CD4-positive, alpha-beta T cell treated with Interleukin-15 for 4 hours (primary cell): ENCODE measurements at places on chromosomes 7 and 10.

DNA sequence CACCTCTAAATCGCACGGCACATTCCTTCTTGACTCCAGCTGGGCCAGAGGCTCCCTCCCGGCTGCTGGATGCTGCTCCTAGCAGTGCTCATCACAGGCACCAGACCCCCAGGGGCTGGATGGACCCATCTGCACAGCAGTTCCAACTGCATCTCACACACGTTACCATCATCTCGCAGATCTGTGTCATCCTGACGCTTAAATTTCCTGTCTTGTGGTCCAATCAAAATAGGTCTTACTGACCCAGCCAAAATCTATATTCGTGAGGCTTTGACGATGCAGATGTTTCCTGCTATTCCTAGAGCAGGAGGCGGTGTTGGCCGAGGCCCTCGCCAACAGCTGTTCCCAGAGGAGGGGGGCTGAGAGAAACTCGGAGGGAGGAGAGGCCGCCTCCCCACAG lies 108.0 kb downstream of the MKI67 start:
- DNase-seq, result no peak

DNA sequence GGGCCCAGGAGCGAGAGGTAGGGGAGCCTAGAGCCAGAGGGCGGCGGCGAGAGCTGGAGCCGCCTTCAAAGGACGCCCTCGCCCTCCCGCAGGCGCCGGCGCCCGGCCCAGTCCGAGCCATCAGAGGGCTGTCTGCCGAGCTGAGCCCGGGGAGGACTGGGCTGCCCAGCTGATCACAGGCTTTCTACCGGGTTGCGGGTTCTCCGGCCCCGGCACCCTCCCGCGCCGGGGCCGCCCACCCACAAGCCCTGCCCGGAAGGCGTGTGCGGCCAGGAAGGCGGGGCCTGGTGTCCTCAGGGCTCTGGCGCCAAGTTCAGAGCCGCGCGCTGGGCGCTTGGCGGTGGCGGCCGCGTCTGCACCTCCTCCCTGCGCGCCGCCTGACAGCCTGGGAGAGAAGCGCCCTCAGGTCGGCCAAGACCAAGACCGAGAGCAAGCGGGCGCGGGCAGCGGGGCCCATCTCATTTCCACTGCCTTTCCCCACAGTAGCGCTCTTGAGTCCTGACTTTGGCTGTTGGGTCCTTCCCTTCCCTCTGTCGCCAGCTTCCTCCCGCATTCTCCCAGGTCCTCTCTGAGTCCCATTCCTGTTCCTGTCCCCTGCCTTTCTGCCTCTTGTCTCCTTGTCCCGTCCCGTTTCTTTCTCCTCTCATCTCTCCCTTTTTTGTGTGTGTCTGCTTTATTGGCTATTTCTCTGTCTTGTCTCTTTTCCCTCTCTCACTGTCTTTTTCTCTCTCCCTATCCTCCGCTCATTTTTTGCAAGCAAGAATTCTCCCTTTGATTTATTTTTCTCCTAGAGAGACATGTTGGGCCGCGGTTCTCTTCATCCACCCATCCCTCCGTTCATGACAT lies 60.6 kb upstream of the MSMB start:
- DNase-seq, result no peak

- DNase-seq, result peak; percentile 76
Measured at GRCh38 chr7:23679898-23680413, at the start of gene FAM221A. FAM221A (plus strand) TSS chr7:23680199; CDS start chr7:23680219, 20 bp downstream.

DNA sequence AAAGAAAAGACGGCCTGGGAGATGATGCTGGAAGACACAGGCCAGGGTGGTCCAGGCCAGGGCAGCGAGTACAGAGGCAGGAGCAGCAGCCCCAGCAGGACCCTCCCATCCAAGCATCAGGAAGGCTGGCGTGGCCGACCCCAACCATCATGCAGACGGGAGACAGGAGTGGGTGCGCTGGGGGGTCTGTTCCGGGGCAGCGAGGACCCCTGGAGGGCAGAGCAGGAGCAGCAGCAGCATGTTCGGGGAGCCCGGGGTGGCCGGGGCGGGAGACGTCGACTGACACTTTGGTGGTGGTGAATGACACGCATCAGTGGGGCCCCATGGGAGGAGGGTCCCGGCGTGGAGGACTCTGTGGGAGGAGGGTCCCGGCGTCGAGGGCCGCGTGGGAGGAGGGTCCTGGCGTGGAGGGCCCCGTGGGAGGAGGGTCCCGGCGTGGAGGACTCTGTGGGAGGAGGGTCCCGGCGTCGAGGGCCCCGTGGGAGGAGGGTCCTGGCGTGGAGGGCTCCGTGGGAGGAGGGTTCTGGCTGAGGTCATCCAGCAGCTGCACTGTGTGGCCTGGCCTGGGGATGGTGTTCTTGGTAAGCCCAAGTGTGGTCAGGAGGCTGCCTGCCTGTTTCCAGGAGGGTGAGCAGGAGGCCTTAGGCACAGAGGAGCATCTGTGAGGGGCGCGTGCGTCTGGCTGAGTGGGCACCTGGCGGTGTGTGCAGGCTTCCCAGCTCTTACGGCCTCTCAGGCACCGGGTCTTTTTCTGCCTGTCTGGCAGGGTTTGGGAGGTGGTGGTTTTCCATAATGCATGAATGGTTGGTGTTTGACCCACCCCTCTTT lies 38.9 kb downstream of the FAM20C start:
- no peak for DNase-seq

DNA sequence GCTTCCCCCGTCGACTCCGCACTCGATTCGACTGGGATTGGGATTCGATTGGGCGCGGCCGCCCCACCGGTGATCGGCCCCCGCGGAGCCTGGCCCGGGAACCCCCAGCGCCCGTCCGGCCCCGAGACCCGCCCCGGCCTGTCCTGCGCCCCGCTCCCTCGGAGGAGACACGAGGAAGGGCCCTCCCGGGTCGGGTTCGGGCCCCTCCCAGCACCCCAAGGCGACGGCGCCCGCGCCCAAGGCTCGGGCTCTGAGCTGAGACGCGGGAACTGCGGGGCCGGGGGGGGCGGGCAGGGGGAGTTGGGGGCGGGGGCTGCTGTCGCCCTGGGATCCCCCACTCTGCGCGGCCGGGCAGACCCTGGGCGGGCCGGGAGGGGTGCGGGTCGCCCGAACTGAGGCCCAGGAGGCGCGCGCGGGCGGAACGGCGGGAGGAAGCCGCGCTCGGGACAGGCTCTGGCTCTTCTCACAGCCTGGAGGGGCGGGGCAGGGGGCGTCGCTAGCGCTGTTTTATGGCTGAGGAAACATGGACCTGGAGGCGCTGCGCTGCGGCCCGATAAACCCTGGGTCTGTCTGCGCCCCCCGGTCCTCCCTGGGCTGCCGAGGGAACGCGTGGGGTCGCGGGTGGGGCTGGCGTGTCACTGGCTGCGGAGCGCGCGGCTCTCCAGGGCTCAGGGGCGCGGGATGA lies 1.7 kb upstream of the NKX6-2 start:
- DNase-seq, result no peak

GRCh38 chr10:58547963-58548362 lies 35.3 kb downstream of the BICC1 start:
- no peak for DNase-seq

GRCh38 chr10:17981766-17982380 lies 30.2 kb downstream of the SLC39A12 start:
- DNase-seq, result no peak

- DNase-seq, result no peak
Measured at GRCh38 chr10:51857305-51857704, 157.9 kb upstream of the CSTF2T start.

DNA sequence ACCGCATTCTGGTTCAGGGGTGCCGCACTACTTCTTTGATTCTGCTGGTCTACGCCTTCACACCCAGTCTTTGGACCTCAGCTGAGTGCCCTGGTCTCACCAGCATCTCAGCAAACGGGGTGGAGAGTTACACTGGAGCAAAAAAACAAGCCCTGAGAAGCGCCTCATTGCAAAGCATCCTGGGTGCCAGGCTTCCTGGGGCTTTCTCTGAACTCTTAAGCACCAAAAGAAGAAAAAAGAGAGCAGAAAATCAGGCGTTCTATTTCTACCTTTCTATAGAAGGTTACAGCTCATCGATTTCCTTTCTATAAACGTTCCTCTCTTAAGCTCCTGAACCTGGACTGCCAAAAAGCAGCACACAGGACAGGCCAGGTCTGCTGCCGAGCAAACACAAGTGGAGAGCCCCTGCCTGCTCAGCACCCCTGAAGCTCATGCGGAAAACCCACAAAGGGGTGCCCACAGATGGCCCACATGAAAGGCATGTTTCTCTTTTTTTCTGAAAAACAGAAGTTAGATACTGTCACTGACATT lies 217.9 kb downstream of the SFMBT2 start:
- peak; percentile 76 for DNase-seq

GRCh38 chr10:95314192-95314918 lies 23.6 kb upstream of the PDLIM1 start:
- DNase-seq, result no peak

DNA sequence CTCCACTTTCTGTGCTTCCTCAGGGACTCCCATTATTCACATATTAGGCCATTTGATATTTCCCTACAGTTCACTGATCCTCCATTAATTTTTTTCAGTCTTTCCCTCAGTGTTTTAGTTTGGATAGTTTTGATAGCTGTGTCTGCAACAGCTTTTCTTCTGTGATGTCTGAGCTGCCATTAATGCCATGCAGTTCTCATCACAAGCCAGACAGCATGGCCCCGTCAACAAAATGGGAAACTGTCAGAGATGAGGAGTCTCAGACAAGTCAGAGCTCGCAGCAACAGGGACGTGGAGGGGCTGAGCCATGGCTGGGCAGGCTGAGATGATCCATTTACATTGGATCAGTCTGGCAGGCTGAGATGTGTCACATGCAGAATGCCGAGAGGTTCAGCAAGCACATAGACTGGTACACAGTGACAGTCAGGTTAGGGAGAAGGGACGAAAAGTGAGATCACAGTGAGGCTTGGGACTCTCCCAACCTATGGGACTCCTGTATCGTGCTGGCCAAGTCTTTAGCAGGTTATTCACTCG lies 65.4 kb downstream of the NPS start:
- DNase-seq, result no peak

DNA sequence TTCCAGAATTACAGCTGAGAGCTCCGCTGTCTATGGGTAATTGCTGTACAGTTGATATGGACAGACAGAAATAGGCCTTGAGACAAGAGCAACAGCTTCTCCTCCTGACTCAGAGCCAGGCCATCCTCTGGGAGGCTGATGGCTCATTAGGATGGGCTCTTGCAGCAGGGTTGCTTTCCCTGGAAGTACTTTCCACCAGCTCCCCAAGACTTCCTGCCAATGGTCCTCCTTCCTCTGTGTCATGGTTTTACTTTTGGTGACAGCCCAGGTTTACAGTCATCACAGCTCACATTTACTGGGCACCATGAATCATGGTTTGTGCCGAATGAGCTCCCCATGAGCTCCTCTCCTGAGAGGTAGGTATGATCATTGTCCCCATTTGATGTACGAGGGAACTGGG lies 131.8 kb downstream of the HECW1 start:
- no peak for DNase-seq

DNA sequence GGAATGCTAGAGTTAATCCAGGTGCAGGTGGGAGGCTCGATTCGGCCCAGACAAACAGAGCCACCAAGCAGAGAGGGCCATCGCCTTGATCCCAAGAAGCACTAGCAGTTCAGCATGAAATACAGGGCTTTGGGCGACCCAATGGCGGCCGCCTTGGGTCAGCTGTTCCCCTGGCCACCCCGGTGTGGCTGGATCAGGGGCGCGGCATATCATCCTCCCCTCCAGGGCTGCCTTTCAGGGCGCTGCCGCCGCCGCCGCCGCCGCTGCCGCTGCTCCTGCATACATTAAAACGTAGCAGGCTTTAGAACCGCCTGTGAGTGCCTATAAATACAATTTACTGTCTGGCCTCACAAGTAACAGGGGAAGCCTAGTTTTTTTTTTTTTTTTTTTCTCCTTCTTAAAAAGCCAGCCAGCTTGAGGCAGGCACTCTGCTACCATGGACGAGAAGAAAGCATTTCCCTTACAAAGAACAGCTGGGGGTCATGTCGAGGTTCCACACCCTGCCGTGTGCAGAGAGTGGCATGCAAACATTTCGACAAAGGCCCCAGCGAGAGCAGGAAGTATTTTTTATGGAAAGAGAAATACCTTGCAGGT lies 57.7 kb upstream of the EFCAB10 start:
- DNase-seq, result no peak

DNA sequence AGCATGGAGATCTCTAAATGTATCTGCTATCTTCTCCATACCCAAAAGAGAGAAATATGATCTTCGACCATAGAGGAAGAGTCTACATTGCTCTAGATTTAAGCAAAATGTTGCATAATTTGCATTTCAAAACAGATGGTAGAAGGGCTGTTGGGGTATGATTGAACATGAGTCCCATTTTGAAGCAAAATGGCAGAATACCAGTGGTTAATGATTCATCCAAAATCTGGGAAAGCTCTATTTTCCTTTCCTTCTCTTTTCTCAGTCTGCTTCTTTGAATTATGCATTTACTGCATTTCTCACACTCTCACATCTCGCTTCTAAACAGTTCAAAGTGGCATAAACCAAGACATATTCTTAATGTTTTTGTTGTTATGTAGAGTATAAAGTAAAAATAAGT lies 178.5 kb downstream of the MACC1 start:
- DNase-seq, result no peak

GRCh38 chr7:107480932-107481331 lies 11.1 kb downstream of the GPR22 start:
- no peak for DNase-seq

DNA sequence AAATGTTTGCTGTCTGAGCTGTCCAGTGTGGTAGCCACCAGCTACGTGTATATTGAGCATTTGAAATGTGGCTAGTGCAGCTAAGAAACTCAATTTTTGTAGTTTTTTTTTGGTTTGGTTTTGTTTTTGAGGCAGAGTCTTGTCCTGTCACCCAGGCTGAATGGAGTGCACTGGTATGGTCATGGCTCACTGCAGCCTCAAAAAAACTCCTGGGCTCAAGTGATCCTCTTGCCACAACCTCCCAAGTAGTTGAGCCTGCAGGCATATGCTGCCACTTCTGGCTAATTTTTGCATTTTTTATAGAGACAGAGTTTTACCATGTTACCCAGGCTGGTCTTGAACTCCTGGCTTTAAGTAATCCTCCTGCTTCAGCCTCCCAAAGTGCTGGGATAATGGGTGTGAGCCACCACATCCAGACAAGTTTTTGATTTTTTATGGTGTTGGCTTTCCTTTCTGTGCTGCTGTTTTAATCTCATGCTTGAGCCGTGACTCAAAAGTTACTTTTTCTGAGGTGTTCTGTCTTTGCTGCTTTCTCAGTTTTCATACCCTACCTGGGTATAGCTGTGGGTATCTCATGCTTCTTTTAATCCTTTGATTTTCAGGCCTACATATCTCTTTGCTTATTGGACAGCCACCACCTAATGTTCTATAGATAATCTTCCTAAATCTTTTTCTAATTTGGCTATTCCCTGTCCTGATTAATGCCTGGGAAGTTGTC lies 16.0 kb downstream of the WAC start:
- DNase-seq, result no peak

- no peak for DNase-seq
Measured at GRCh38 chr7:54680377-54681005, 78.5 kb downstream of the SEC61G start.

DNA sequence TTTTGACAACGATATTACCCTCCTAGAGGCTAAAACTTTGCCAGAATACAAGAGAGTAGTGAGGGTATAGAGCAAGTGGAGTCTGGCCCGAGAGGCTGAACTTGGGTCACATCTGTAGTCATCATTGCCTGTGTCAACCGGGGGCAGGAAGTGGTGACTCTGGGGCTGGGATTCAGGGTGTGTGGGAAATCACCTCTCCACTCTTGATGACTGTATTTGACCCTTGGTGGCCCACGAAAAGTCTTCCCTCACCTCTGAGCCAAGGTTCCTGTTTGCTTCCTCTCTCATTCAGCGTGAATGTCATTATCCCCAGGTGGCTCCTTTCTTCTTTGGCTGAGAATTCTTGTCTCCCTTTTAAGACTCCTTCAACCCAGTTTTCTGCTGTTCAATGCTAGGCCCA lies 240.4 kb downstream of the ABCA13 start:
- DNase-seq, result no peak
